A549 treated with DMSO at 1 μM for 4 hours (cell line): ENCODE measurements at places on chromosomes 2 and 18. TPM values are rescaled to one million over a fixed set of nuclear protein-coding genes. Genes with fewer than 3 reads are reported as not detected.

SAG gene
- total RNA-seq: not detected in 5 replicates

TRIM43 gene
- total RNA-seq: 0.05 TPM in 1 of 5 replicates, not detected in the others

MEP1B gene
- 0.03 to 0.15 TPM (median 0.07 TPM) in 5 replicates for total RNA-seq

FABP1 gene
- not detected in 5 replicates for total RNA-seq

SLC8A1 gene
- total RNA-seq: 0.45 to 0.71 TPM (median 0.48 TPM) in 5 replicates

CRYBA2 gene
- total RNA-seq: 0.18 TPM in 1 of 5 replicates, not detected in the others

HOXD10 gene
- 5.7 to 8.5 TPM (median 7.4 TPM) in 5 replicates for total RNA-seq

MYL1 gene
- not detected in 5 replicates for total RNA-seq

IKZF2 gene
- 0.12 to 0.36 TPM (median 0.18 TPM) in 5 replicates for total RNA-seq

FAM237A gene
- total RNA-seq: not detected in 5 replicates

CKAP2L gene
- total RNA-seq: 11.8 to 17.4 TPM (median 16.0 TPM) in 5 replicates

INO80B gene
- total RNA-seq: 39.5 to 51.7 TPM (median 48.4 TPM) in 5 replicates

AGFG1 gene
- 105 to 141 TPM (median 128 TPM) in 5 replicates for total RNA-seq

MARCHF4 gene
- total RNA-seq: 58.8 to 70.6 TPM (median 63.7 TPM) in 5 replicates

DNAJC5G gene
- total RNA-seq: not detected in 5 replicates

CLEC4F gene
- total RNA-seq: not detected in 5 replicates

GPAT2 gene
- total RNA-seq: not detected in 5 replicates

SPEG gene
- total RNA-seq: 5.8 to 8.1 TPM (median 6.6 TPM) in 5 replicates

POTEJ gene
- not detected in 5 replicates for total RNA-seq

NT5C1B gene
- not detected in 5 replicates for total RNA-seq

HOXD11 gene
- total RNA-seq: 6.6 to 9.7 TPM (median 8.2 TPM) in 5 replicates

ALLC gene
- total RNA-seq: 0.05 TPM in 1 of 5 replicates, not detected in the others

CCDC68 gene
- total RNA-seq: 3.2 to 5.8 TPM (median 3.9 TPM) in 5 replicates

SERPINB13 gene
- not detected in 5 replicates for total RNA-seq

ITGAV gene
- total RNA-seq: 58.0 to 113 TPM (median 89.1 TPM) in 5 replicates

ATP6V1C2 gene
- 0.18 to 0.99 TPM (median 0.32 TPM) in 5 replicates for total RNA-seq

LIPG gene
- 0.10 to 0.44 TPM (median 0.23 TPM) in 5 replicates for total RNA-seq

AKAIN1 gene
- not detected in 5 replicates for total RNA-seq

C2orf78 gene
- total RNA-seq: not detected in 5 replicates

SUPT7L gene
- 27.0 to 35.1 TPM (median 34.5 TPM) in 5 replicates for total RNA-seq

NDC80 gene
- total RNA-seq: 12.7 to 16.5 TPM (median 15.1 TPM) in 5 replicates

MTERF4 gene
- 24.6 to 34.8 TPM (median 25.9 TPM) in 5 replicates for total RNA-seq

CDH2 gene
- 33.3 to 52.2 TPM (median 44.8 TPM) in 5 replicates for total RNA-seq

IL36A gene
- not detected in 5 replicates for total RNA-seq

LRATD1 gene
- 0.03 to 0.07 TPM in 2 of 5 replicates, not detected in the others for total RNA-seq

RESP18 gene
- not detected in 5 replicates for total RNA-seq

NEB gene
- 0.14 to 0.31 TPM (median 0.18 TPM) in 5 replicates for total RNA-seq

HAAO gene
- total RNA-seq: 0.07 to 0.18 TPM in 2 of 5 replicates, not detected in the others

PLCL1 gene
- total RNA-seq: 0.07 TPM in 1 of 5 replicates, not detected in the others

ATP5MC3 gene
- total RNA-seq: 384 to 495 TPM (median 472 TPM) in 5 replicates

GCKR gene
- total RNA-seq: 0.13 to 0.62 TPM (median 0.27 TPM) in 5 replicates

CMPK2 gene
- total RNA-seq: 0.87 to 1.6 TPM (median 1.1 TPM) in 5 replicates

ANO7 gene
- total RNA-seq: 1.9 to 2.6 TPM (median 2.1 TPM) in 5 replicates

ZSWIM2 gene
- total RNA-seq: not detected in 5 replicates
